HTR-8/SVneo (cell line): ENCODE measurements at places on chromosomes 5 and 9.

DNA sequence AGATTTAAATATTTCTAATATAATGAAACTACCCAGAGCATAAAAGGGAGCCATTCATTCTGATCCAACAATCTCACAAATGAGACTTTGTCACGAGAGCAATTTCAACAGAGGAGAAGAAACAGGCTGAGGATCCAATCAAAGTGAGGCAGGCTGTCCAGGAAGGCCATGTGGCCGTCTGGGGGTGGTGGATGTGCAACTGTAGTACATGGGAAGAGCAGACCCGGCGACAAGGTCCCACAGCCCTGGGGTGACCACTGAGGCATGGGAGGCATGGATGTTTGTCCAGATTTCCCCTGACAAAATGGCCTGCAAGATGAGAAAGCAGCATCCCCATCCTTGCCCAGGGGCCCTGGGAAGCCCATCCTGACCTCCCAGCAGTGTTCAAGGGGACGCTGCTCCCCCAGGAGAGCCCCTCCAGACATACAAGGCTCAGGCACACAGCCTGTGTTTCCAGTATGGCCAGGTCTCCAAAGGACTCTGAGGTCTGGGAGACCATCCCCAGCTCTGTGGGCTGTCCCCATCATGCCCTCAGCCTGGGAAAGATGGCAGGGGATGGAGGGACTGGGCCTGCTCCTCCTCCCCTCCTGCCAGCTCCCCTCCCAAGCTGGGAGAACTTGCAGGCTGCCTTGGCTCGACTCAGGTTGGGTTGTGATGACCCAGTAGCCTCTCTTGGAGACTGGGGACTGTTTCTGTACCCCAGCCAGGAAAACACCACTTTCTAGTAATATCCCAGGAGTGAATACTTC is 27.5 kb upstream of the FCN2 start:
- DNase-seq, result no peak

DNA sequence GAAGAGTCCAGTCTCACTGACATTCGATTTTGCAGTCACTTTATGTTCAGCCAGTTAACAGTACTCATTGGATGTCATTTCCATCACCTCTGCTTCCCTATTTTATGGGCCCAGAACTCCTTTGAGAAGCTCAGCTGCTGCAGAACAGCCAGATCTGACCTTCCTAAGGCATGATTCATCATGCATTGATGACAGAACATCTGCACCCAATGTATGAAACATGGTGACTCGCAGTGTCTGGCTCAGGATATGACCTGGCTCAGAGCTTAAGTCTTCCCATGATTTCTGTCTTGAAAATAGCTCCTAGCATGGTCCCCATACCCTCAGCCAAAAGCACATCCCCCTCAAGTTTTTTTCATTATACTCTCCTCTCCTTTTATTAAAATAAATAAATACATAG is 92.6 kb upstream of the TRIM32 start:
- DNase-seq, result peak; percentile 14

GRCh38 chr5:3391210-3391609 is 204.4 kb upstream of the IRX1 start:
- DNase-seq, result no peak

DNA sequence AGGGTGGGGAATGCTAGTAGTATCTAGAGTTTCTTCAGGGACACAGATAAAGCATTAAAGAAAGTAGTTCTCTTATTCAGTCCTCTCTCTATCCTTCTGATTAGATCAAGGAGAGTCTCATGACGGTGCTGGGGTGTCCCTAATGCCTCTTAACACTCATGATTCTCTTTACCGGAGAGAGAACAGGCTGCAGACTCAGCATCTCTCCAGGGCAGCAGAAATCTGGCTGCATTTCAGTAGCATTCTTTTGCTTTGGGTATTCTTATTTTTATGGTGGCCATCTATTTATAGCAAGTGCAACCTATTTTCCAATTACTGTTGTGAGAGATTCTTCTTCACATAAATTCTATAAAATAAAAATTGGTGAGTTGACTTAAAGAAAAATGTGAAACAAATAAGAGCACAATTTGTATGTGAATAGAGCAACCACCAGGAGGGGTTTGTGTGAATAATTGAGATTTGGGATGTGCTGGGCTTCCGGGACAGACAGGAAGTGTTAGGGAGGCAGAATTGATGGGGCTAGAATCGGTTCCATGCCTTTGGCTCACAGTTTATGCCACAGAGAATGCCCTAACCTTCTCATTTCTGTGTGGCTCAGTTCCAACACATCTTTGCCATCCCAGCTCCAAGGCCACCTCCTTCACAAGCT is 23.8 kb upstream of the BOD1 start:
- no peak for DNase-seq

DNA sequence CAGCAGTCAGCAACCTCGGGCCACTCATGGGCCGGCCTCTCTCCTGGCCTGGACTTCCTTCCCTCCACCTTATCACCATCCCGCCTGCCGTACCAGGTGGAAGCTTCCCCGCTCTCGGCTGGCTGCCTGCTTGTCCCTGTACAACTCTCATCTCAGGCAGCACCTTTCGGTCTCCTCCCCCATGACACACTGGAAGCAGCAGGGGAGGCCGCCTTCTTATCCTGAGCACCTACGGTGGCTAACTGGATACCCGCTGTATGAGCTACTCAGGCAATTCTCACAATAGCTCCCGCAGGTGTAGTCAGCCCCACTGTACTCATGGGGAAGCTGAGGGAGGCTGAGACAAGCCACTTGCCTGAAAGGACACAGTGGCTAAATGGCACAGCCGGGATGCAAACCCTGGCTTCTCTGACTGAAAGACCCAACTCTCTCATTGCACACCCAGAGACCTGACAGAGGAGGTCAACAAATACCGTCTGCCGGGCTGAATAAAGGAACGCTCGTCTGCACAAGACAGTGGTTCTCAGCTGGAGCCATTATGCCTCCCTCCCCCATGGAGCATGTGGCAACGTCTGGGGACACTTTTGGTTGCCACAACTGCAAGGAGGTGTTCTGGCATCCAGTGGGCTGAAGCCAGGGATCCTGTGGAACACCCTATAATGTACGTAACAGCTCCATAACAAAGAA is 9.6 kb downstream of the STK10 start:
- DNase-seq, result no peak

DNA sequence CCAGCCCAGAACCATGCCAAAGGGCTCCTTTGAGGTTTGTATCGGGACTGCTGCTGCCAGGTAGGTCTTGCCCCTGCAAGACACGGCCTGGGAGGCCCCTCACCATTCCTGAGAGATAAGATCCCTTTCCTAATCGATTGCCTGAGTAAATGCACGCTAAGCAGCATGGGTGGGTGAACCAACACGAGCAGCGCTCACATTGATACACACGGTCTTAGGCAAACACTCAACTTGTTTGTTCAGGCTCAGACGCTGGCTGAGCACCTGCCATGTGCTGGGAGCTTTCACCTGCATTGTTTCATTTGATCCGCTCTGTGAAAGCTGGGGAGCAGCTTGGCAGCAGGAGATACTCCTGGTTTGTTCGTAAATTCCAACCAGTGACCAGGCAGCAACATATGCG is 76.9 kb upstream of the NEURL1B start:
- DNase-seq, result no peak
